ENCODE measurements at places on chromosomes 6 and 20. TPM values are rescaled to one million over a fixed set of nuclear protein-coding genes. Genes with fewer than 3 reads are reported as not detected.

DNA sequence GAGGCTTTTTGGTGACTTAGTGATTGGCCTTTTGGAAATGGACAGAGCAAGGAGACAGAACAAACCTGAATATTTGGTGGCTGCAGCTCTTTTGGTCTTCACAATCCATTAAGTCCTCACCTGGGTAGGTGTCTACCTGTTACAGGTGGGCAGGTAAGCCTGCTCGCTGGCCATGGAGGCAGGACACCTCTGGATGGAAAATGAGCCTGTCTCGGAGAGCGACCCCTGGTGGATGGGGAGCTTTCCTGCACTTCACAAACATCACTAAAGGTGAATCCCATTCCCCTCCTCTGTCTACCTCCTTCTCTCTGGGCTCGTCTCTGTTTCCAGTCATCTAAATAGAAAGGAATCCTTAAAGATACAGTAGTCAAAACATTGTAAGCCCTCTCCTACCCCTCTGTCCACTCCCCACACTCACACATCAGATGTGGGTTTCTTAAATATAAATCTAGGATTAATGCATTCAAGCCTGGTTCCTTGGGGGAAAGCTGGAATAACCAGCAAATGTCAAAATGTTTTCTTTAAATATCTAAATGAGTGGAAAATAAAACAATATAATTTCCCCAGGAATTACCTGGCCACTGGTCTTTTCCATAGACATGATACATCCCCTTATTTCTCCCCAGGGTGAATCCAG lies 304.9 kb downstream of the CDH26 start:
- DNase-seq, result peak; percentile 15

GRCh38 chr20:10505827-10506226 lies 70.7 kb downstream of the SLX4IP start:
- DNase-seq, result no peak

DNA sequence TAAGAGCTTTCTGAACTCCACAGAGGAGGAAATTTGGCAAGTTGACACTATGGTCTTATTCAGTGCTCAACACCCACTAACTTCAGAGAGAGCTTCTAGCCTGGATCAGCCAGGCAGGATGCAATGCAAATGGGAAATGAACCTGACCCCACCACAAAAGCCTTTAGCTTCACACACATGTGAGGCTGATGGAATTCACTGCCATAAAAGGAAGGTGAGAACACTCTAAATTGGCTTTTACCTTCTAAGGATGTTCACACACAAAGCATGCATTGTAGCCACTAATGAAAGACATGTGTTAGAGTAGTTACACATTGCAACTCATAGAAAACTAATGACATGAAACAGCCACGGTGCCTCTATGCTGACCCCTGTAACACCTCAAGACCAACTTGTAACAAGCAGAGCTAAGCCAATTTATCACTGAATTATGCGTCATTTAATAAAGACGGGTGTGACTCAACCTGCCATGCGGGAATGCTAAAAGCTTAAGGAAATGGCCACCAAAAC lies 262.1 kb downstream of the HACE1 start:
- DNase-seq, result peak; percentile 71

GRCh38 chr20:61666471-61666832 lies 399.2 kb downstream of the TAF4 start:
- DNase-seq, result no peak

DNA sequence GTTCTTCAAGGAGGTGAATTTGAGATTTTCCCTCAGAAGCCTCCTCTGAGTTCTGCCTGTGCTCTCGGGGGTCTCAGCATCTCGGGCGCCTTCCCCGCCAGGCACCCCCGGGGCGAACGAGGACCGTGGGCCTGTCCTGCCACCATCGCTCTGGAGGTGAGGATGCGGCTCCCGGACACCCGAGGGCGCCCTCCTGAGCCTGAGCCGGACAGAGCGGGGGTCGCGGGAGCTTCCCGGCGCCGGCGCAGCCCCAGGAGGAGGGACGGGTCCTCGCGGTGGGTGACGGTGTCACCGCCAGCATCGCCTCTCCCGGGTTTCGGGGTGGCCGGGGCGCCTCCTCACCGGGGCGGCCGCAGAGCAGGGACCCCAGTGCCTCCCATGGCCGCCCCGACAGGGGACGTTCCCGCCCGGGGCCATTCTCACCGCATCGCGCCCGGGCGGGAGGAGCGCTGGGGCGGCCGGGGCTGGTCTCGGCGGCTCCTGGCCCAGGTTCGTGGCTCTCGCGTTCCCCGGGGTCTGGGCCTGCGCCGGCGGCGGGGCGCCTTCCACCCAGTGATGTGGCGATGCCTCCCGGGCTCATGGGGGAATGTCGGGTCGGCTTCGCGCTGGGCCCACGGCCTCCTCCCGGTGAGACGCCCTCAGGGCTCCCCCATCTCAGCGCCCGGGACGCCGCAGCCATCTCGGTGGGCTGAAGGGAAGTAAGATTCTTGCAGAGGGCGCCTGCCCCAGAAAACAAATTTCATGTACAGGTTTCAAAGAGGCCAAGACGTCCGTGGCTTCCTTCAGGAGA lies 210.5 kb downstream of the ERMARD start:
- DNase-seq, result no peak

Gene LY86
- total RNA-seq, result not detected

Gene NRSN1
- total RNA-seq, result not detected

GRCh38 chr20:34892671-34893070 lies 16.3 kb downstream of the ACSS2 start:
- DNase-seq, result no peak

DNA sequence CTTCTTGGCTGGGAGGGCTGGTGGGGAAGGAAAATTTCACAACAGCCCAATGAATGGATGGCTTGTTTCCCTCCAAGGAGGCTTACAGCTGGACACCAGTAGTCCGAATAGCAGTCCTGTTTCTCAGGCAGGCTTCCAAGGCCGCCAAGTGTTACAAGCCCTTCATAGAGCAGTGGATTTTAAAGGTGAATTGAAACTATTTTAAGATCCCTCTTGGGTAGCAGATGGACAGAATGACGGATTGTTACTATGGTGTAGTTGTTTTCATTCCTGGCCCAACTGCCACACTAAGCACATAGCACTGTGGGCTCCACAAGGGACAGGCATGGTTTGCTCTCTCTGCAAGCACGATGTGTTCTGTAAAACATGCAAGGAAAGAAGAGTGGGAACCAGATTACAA lies 203.3 kb upstream of the TAB2 start:
- DNase-seq, result no peak

Gene CTAGE9
- total RNA-seq, result not detected

Gene C6orf58
- total RNA-seq, result 0.10 TPM

DNA sequence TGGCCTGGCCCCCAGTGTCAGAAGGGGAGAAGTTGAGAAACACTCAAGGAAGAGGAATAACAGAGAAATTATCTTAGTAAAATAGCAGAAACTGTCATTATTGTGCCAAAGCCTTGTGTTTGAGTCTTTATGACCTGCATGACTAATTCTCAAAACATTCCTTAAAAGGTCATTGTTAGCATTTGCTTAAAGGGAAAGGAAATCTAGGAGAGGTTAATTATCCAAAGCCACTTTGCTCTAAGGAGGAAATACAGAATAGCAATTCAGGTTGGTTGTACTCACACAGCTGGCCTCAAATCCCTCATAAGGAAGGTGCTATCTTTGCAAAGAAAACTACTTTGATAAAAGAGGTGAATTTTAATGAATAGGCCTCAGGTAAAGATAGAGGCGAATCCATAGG lies 516.7 kb downstream of the CBLN4 start:
- DNase-seq, result peak; percentile 3

DNA sequence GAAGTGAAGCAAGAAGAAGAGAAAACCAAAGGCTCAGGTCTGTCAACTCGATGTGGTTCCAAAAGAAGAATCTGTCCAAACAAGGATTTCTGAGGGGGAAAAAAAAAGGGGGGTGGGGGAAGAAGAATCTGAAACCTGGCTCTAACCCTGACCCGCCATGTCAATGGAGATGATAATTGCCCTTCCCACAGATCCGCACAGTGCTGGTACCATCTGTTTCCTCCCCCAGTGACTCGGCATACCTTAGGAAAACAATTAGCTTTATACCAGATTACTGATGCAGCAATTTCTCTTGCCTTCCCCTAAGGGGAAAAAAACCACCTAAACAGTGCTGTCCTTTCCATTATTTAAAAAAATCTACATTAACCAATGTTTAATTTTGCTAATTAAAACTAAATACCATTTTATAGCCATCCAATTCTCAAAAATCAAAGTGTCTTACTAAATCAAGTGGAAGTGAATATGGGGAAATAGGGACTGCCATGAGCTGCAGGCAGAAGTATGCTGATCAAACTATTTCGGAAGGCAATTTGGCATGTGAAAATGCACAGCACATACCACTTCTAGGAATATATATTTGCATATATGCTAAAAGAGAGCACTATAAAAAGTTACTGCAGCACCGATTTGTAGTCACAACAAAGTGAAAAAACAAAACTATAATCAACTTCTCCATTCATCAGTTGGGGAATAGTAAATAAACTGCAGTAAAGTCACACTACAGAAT lies 46.8 kb downstream of the MAP7 start:
- no peak for DNase-seq

- no peak for DNase-seq
These were observed 31.2 kb upstream of the HBS1L start for GRCh38 chr6:135085700-135086413.

Gene GFRAL
- not detected for total RNA-seq

Gene CDH26
- total RNA-seq, result 0.64 TPM

Gene BEND6
- 7.7 TPM for total RNA-seq

GRCh38 chr6:158487495-158487894 lies 72.4 kb upstream of the TMEM181 start:
- peak; percentile 13 for DNase-seq

Gene BFSP1
- 1.7 TPM for total RNA-seq

Gene PRDM1
- 4.9 TPM for total RNA-seq

DNA sequence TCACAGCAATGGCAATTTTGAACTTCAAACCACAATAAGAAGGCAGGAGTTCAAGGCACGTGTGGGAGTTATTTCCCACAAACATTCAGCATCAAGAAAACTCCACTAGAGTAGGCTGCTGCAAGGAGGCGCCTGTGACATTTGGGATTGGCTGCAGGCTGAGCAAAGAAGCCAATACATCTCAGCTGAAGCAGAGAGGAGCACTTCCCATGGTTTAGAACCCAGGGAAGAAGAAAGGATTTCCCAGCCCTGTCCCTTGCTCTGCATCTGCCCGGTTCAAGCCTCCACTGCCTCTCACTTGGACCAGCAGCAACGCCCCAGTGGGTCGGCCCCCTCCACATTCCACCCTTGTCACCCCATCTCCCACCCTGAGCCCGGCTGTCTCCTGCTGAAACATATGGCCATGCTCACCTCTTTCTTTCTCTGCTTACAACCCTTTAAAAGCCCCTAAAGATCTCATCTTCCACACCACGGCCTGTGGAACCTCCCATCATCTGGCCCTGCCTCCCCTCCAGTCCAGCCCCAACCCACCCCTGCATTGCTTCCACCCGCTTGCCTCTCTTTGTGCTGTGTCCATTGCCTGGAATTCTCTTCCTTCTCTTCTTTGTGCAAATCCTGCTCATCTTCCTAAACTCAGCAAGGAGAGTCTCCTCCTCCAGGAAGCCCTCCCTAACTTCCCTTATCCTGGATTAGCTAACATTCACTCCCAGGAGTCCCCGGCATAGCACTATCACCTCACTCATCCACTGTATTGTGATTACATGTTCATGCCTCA lies 128.3 kb downstream of the ANKRD60 start:
- DNase-seq, result no peak

Gene SLC35F1
- total RNA-seq, result 0.05 TPM

GRCh38 chr20:15561070-15561569 lies 1012.1 kb downstream of the KIF16B start:
- no peak for DNase-seq

GRCh38 chr6:118869350-118869749 lies 24.6 kb upstream of the ASF1A start:
- peak; percentile 66 for DNase-seq

Gene ASIP
- not detected for total RNA-seq

Data from HT1080 (cell line).